ENCODE measurements at places on chromosomes 3 and 15.

DNA sequence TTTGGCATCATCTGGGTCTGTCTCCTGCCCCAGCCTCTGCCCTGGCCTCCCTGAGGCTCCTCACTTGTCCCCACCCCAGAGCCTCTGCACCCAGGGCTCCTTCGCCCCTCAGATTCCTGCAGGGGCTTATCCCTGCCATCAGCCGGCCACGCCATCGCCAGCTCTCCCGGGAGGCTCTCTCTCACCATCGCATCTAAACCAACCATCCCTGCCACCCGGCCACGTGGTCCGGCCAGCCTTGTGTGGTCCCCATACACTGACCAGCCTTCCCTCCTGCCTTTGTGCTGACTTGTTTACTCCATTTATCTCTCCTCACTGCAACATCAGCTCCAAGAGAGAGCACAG lies 134.3 kb upstream of the IQSEC1 start:
- DNase-seq = no peak

DNA sequence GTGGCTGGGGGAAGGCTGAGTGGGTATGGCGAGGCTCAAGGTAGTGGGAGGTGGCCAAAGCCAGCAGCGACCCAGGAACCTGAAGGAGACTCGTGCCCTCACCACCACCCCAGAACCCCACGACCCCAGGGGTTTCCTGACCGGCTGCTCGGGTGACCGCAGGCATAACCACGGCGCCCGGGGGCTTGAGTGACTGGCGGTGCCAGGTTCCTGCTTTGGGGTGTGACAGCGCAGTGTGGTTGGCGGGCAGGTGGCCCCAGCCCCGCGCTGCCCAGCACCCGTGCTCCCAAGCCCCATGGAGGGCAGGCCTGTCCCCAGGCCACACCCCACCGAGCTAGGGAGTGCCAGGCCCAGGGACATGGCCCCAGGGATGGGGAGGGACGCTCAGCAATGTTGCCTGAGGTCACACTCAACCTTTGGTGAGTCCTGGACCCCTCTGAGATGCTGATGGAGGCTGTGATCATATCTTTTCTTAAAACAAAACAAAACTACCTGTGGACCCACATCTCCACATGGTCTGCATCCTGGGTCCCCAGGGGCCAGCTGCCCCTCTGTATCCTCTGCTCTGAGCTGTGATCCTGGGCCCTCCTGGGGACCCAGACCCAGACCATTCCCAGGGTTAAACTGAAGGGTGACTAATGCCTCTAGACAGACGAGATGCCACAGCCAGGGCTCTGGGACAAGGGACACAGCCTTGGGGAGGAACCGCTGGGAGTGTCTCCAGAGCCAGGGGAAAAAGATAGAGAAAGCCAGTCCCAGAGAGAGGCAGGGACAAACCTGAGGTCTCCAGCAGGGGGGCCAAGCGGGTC lies 13.0 kb downstream of the DNAJB8 start:
- DNase-seq = no peak

- no peak for DNase-seq
These were observed 6.0 kb upstream of the TMEM87A start for GRCh38 chr15:42279234-42279723.

GRCh38 chr15:58958811-58959210 lies 25.3 kb upstream of the SLTM start:
- no peak for DNase-seq

DNA sequence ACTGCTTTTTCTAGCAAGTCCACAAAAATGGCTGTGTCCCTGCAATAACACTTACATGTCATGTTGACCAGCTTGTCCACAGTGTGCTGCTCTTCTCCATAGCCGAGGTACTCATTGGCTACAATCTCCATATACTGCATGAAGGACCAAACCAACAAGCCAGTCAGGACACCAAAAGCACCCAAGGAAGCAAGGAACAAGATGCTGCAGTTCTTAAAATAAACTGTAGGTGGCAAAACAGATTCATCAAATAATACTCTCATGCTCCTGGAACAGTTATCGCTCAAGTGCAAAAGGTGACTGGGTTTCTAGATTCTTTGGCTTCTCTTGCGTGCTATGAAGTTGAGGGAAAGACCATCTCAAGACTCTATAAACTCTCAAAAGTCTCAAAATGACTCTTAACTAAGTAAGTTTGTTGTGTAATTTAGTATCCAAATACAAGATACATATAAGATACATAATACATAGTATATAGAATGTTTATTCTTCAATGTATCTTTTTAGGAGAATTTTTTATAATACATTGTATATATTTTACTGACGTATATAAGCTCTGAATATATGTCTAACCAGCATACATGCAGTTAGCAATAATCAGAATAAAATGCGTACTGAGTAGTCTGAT lies 57.0 kb downstream of the NEK10 start:
- DNase-seq = peak; percentile 63

DNA sequence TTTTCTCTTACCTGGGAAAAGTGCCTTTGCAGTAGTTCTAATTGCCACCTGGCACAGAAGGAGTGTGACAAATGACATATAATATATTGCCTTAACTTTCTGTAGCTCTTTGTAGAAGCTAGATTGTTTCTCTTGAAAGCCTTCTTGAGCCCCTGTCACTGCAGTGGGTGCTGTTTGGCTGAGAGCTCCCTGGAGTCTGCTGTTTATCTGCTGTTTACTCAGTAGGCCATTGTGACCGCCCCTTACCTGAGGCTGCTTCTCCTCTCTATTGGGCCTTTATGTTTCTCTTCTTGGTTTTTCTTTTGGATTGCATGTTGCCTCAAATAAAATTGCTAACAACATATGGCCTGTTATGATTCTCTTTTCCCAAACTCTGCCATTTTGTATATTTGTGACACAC lies 16.7 kb downstream of the MAP2K5 start:
- DNase-seq = no peak

DNA sequence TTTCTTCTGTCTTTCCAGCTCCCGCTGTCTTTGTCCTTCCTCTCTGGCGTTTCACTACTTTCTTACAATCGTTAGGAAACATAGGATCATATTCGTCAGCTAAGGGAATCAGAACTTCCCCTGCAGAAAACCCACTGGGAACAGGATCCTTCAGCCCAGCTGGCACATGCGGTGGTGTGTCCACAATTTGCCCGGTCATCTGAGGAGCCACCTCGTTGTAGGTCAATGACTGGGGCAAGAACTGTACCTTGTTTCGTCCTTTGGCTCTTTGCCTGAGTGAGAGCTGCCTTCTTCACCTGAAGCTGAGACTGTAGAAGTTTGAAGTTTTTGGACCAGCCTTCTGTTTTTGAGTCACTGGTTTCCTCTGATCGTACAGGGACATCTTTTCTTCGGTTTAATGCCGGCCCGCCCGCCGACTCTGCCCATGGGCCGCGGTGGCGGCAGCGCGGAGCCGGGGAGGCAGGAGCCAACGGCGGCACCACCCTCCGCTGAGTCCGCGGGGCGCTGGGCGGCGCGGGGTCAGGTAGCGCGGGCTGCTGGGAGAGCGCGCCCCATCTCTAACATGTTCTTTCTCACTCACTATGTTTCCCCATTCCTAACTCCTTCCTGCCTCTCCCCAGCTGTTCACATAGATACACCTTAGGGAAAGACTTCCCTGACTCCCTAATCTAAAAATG lies 214.1 kb upstream of the NANOGP8 start:
- DNase-seq = no peak

DNA sequence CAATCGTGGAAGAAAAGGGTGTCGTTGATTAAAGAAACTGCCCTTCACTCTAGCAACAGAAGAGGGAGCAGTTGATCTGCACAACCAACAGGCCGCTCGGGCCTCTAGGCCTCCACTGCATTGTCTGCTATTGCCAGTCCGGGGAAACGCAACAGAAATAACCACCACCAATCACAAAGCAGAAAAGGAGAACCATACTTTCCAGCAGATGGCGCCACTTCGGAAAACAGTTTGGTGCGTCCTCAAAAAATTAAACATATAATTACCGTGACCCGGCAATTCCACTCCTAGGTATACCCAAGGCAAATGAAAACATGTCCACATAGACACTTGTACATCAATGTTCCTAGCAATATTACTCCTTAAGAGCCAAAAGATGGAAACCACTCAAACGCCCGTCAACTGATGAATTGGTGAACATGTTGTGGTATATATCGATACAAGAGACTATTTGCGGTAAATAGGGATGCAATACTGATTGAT lies 154.1 kb downstream of the TJP1 start:
- DNase-seq = peak; percentile 85

DNA sequence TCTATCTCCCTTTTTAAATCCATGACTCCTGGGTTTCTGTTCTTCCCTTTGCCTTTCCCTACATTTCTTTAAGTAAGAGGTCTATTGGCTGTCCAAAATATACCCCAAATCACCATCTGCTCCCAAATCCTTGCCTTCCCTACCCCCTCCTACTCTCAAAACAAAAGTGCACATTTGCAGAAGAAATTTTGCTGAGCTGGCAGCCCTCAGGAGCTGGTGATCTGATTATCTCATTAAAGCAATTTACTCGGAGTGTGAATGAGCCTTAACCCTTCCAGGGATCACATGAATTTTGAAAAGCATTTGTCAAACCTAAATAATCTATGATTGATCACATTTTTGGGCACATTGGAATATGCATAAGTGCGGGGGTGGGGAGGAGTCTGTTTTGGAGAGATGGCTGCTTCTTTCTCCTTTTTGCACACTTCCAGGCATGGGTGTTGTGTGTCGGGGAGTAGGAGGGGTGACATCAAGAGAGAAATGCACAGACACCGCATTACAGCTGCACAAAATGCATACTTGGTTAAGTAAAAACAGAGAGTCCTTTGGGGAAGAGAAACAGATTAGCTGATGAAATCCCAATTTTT lies 892.6 kb downstream of the TUSC7 start:
- peak; percentile 14 for DNase-seq

DNA sequence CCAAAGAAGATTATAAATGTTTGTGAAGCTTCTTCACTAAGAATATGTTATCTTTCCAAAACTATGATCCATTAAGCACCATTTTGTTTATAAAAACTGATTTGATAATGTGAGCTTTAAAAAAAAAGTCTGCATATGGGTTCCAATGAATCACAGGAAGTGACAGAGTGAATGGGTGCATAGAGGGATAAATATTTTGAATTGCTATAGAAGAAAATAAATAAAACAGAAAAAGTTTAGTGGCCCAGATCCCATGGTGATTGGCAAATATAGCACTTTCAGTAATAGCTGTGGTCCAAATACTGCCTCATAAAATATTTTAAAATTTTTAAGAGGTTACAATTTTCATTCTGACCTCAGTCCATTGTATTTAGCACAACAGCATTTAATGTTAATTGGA lies 19.2 kb downstream of the CPA3 start:
- no peak for DNase-seq

All from fibroblast of skin of abdomen (primary cell).